ENCODE measurements at places on chromosomes 3 and 15.

- DNase-seq, result no peak
Observed at GRCh38 chr3:144028798-144029411, 57.3 kb downstream of the DIPK2A start.

- no peak for DNase-seq
Observed at GRCh38 chr3:156750191-156750873, 75.8 kb upstream of the LEKR1 start.

GRCh38 chr15:80735344-80735743, 40.2 kb downstream of the ABHD17C start:
- no peak for DNase-seq

DNA sequence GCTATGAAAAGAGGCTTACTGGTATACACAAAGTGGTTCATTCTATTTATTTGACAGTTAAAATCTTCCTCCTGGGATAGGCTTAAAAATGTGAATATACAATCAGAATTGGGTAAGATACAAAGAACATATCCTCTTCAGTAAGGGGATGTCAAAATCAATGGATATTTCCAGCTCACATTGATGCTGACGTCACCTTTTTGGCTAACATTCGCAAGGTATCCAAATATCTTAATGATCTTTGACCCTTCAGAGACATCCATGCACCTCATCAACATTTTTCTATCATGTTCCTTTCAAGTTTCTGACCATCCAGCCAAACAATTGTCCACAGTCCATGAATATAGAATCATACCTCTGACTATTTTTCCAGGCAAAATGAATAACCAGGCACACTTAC, 697.3 kb downstream of the NR2F2 start:
- DNase-seq, result no peak

DNA sequence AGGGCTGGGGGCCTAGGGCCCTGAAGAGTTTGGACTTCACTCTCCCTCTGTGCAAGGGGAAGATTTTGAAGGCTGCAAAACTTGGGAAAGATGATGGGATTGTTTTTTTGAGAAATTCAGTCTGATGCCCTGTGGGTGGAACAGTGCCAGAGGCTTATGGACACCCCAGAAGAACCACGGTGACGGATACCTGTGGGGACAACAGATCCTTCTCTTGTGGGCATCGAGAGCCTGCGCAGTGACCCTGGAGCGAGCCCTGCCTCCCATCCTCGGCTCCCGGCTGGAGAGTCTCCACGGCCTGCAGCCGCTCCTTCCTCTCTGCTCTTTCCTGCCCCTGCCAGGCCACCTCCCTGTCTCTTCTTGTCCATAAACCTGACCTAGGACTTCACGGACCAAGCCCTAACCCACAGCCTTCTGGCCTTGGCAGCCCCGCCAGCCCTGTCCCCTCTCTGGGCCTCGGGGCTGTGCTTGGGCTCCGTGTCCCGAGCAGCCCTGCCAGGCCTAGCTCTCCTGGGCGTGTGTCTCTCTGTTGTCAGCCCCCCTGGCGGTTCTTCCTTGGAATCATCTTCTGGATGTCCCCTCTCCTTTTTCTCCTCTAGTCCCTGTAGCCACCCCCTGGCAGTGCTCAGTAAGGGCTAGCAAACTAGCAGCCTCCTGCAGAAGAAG, 98.4 kb downstream of the VGLL4 start:
- DNase-seq, result no peak

DNA sequence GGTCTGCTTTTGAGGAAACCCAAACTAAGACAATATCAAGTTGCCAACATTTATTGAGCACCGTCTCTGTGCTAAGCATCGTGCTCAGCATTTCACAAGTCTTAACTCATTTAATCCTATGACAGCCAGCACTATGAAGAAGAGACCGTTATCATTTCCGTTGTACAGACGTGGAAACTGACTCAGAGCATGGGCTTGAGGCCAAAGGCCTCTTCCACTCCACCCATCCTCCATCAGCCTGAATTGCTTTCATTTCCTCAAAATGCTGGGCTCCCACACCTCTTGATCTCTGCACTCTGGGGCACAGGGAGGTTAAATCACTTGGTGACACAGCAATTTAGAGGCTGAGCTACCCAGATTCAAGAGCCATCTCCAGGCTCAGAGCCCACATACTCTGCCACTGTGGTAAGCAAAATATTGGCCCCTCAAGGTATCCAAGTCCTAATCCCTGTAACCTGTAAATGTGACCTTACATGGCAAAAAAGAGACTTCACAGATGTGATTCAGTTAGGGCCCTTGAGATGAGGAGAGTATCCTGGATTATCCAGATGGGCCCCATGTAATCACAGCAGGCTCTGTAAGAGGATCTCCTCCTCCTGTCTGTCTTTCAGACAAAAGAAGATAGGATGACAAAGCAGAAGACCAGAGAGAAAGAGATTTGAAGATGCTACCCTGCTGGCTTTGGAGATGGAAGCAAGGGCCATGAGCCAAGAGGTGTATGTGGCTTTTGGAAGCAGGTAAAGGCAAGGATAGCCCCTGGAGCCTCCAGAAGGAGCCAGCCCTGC, 24.3 kb upstream of the FLNB start:
- no peak for DNase-seq

GRCh38 chr15:47872208-47872607, 154.9 kb downstream of the SEMA6D start:
- no peak for DNase-seq

DNA sequence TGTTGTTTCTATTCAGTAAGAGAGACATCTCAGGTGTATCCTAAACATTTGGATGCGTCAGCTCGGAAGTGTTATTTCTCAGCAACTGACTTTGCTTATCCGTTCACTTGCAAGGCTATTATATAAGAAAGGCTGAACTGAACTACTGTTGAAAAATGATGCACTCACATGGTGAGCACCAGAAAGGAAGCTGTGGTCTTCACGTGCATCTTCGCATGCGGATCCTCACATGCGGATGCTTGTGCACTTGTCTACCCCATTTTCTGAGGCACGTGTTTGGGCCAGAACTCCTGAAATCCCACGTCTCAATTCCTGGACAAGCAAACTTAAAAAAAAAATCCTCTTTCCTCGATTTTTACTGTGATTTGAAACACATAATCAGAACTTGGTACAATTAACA, 63.2 kb downstream of the PDZRN3 start:
- DNase-seq, result no peak

GRCh38 chr15:78811124-78811824, at the start of gene ADAMTS7:
Gene ADAMTS7 (minus strand): TSS chr15:78811464. CDS start chr15:78811220, 244 bp downstream.
- peak; percentile 29 for DNase-seq

- no peak for DNase-seq
Observed at GRCh38 chr3:133491481-133492059, 81.9 kb upstream of the CDV3 start.

- DNase-seq, result no peak
Observed at GRCh38 chr3:175737646-175738572, 878.8 kb downstream of the NAALADL2 start.

DNA sequence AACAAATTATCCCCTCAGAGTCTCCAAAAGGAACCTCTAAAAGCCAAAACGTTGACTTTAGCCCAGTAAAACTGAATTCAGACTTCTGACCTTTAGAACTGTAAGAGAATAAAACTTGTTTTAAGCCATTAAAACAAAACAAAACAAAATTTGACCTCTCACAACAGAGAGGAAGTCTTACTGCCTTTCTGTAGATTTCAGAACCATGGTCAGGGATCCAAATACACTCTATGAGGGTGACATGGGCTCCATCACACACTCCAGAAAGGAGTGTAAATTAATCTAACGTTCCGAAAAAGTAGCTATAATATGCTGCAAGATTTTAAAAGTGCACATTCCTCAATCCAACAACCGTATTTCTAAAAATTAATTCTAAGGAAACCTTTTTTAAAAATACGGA, 19.2 kb upstream of the RPL14 start:
- no peak for DNase-seq

DNA sequence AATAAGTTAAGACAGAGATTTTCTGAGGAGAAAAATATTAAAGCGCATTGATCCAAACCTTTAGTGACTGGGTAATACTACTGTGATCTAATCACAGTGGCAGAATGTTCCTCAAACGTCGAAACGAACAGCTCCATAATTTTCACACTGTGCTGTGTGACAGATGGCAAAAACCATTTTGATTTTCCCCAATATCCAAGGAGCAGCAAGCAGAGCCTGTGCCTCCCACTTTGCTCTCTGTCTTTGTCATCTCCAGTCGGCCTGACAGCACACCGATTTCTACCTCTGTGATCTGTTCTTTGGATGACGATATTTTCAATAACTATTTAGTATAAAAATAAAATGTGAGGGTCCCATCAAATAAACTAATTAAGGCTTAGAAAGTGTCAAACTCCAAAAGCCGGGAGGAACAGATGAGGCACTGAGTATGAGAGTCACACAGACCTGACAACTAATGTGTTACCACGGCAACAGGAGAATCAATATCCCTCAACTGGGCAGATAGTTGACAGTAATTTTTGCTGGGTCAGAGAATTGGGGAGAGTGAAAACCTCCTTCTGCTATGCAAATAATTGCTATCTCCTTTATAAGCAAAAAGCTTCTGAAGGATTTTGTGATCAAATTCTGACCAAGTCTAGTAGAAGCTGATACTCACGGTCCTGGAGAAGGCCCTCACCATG, 489.1 kb upstream of the CFAP20DC start:
- DNase-seq, result no peak

GRCh38 chr3:42149532-42149931, 58.4 kb downstream of the TRAK1 start:
- DNase-seq, result no peak

DNA sequence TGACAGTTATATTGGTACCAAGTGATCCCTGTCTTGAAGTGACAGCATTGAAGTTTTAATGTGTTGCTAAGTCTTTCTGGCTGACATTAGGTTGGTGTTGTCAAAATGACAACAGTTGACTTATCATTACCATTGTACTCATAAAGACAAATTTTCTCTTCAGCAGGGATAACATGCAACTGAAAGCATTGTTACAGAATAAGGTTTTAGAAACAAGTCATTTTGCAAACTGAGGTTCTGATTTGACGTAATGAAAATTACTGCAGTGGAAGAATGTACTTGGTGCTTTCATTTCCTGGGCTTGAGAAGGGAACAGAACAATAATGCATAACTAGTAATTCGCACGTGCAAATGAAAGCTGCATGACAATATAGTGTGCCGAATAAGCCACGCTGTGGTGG, 75.1 kb downstream of the MOBP start:
- DNase-seq, result no peak

GRCh38 chr3:142853270-142854168, 35.4 kb downstream of the PCOLCE2 start:
- no peak for DNase-seq

- no peak for DNase-seq
Observed at GRCh38 chr3:170331143-170331542, 26.4 kb upstream of the SKIL start.

GRCh38 chr3:71011565-71012287, 571.8 kb downstream of the FOXP1 start:
- no peak for DNase-seq

DNA sequence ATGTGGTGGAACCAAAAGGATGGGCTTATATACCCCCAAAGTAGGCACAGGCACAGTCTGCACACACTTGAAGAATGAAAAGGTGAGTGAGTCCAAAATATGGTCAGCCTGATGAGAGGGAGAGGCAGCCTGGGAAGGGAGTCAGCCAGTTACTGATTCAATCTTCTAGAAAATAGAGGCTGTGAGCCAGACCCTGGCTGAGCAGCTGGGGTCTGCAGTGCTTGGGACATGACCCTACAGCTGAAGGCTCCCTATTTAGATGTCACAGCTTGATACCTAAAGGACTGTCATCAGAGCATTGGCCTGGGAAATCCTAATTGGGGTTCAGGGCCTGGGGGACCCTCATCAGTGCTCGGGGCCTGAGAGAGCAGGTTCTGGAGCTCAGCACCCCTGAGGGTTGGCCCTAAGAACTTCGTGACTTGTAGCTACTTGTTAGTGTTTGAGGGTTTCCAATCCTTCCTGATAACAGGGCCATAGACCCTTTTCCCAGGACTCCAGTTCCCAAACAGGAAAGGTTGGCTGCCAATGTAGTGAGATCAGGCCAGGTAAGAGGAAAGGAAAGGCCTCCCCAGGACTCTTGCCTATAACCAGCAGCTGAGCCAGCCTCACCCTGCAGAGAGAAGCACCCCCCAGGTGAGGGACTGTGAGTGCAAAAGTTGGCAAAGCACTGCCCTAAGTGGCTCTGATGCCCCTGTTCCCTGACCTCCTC, 54.7 kb upstream of the SLCO2A1 start:
- no peak for DNase-seq

DNA sequence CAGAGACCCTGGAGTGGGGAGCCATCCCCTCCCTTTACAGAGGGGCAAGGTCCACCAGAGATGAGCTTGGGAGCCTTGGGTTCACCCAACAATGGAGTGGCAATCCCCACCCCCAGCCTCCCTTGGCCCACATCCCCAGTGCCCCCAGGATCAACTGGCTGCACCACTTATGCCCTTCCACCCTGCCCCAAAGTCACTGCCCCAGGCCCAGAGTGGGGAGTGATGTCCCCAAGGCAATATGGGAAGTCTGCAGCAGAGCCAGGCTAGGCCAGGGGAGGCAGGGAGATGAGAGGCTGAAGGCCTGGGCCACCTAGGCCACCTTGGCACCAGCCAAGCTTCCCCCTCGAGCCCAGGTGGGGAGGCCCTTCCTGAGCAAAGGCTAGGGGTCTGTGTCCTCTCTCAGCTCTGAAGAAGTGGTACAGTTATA, 145.5 kb downstream of the SMAD6 start:
- DNase-seq, result no peak

DNA sequence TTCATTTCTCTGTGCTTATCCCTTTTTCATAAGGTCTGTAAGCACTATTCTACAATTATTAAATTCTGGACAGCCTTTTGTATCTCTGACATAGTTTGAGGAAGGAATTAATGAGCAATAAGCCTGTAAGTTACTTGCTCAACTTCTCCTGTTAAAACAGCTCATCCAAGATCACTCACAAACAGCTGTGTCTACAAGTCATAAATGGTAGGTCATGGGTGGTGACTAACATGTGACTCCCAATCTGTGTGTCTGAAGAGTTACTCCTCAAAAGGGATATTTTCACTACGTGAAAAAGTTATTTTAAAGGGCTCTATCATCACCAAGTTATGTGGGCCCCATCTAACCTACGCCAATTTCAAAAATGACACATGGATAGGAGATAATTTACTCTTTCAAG, 145.2 kb upstream of the CBLB start:
- no peak for DNase-seq

DNA sequence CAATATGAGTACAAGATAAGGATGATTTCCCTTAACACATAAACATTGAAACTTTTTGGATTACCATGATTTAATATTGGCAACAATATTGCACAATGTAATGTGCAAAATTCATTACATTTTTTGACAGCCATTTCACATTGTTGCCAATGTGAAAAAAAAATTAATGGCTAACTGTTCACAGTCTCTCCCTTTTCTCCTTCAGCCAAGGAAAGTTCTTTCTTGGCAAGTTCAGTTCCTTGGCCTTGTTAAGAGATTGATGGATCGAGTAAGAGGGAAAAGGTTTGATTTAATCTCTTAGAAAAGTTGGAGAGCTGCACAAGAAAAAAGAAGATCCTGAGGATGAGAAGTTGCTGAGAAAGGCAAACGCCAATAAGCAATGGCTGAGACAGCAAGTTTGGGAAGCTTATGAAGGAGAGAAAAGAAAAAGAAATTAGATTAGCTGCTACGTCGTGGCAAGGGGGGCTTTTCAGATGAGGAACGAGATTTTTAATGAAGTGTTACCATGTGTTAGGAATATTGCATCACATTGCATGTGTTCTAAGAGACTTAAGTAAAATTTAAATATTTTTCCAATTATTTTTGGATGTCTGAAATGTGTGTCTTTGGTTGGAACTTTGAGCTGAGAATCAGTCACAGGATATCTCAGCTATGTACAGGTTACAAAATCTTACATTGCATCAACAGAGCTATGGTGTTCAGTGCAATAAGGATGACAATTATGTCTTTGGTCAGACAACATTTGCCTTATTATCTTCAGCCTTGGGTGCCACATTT, 61.4 kb upstream of the ZNF280D start:
- DNase-seq, result no peak
